AG10803 (cell line): ENCODE measurements at places on chromosomes 5 and 9.

GRCh38 chr5:125657936-125658335 is 765.3 kb upstream of the GRAMD2B start:
- DNase-seq = no peak

DNA sequence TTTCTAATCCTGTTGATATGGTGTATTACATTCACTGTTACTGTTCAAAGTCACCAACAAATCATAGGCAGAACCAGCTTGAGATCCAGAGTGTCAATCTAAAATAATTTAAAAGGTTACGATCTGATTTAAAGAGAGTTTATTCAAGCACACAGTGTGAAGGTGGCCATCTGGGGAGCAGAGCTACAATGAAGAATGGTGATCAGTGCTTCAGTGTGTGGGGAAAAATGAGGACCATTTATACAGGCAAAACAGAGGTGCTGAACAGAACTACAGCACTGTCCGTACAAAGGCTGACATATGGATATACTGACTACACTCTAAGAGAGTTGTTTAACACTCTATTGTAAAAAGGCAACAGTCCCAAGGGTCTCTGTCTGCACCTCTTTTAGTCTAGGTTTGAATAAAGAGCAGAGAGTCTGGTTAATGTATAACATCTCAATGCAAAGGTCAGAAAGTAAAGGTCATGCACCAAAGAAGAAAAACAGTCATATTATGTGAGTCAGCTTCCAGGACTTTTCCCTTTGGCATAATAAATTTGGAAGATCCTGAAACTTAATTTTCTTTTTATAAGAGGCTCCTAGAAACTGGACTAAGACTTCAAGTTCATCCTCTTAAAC is 29.7 kb upstream of the TDRD7 start:
- no peak for DNase-seq

DNA sequence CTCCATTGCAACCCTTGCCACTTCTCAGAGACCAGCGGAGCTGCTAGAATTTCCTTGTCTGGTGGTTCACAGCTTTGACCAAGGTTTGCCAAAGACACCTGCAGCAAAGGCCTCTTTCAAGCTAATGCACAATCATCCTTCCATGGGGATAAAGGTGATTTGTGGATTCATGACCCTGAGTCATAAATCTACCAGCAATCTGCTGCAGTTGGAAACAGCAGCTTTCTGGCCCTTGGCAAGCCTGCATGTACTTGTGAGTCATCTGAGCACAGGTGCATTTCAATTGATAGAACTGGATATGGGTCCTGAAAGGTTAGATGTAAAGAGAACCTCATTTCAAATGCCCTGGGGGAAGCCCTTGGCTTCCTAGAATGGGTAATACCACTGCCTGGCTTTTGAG is 21.6 kb upstream of the TCF7 start:
- DNase-seq = no peak

GRCh38 chr5:155833287-155833686 is 493.7 kb upstream of the SGCD start:
- DNase-seq = peak; percentile 22

- no peak for DNase-seq
These were observed 117.3 kb upstream of the LHFPL2 start for GRCh38 chr5:78765756-78766411.

GRCh38 chr9:136502196-136502595 is 19.4 kb upstream of the SEC16A start:
- DNase-seq = no peak

DNA sequence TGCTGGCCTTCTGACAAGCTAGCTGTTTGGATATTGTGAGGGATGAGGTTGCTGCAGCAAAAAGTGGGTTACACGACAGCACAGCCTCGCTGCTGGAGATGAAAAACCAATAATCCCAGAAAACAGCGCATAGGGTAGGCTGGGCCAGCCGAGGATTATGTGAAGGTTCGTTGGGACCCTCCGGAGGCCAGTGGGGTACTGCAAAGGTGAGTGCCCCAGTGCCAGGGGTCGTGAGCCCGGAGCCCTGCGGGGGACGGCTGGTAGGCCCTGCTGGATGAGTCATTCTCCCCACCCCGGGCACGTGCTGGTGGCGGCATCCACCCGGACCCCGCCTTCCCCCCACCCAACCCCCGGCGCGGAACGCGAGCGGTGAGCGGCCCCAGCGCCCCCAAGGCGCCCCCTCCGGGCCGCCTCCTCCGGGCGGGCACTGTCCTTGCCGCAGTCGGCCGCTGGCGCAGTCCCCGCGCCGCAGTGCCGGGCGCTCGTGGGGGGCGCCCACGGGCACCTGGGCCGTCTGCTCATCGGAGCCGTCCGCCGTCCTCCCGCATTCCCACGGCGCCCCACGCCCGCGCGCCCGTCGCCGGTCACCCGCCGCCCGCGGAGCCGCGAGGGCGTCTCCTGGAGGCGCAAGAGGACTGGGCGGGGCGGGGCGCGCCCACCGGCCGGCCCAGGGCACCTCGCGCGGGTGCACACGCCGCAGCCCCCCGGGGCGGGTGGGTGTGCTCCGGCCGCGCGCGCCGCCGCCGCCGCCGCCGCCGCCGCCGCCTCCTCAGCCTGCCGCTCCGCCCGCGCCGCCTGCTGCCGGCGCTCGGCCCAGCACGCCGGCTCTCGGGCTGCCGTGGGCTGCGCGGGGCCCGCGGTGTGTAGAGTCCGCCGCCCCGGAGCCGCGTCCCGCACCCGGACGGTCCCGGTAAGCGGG is at the start of gene PHF24:
Gene PHF24, plus strand, starts transcription at position 794 of the 919 bp plus-strand sequence. CDS start 13,014 bp downstream, outside the sequence.
- DNase-seq = peak; percentile 3

- DNase-seq = no peak
These were observed 14.7 kb upstream of the CDKN2AIPNL start for GRCh38 chr5:134426361-134426760.

DNA sequence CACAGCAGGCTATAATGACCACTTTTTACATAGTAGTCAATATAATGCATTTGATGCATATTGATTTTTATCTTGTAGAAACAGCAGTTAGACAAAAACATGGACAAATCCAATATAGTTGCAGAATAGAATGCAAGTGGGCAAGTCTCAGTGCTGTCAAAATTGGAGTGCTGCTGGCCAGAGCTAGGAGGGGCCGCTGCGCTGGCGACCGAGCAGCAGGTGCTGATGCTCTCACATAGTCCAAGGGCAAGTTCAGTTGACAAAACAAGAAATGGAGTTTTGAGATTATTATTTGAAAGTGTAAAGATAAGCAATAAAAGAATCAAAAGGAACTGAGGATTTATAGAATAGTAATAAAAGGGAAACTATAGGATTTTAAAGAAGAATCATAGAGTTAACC is 60.6 kb upstream of the CDK20 start:
- no peak for DNase-seq

- DNase-seq = no peak
These were observed 196.3 kb downstream of the ZNF462 start for GRCh38 chr9:107059220-107059619.

GRCh38 chr9:82456642-82457041 is 468.1 kb downstream of the SPATA31D1 start:
- peak; percentile 39 for DNase-seq
